ENCODE measurements at places on chromosomes 13 and 19.

GRCh38 chr13:51814825-51815650 is 11.1 kb upstream of the DHRS12 start:
- peak; percentile 82 for DNase-seq

DNA sequence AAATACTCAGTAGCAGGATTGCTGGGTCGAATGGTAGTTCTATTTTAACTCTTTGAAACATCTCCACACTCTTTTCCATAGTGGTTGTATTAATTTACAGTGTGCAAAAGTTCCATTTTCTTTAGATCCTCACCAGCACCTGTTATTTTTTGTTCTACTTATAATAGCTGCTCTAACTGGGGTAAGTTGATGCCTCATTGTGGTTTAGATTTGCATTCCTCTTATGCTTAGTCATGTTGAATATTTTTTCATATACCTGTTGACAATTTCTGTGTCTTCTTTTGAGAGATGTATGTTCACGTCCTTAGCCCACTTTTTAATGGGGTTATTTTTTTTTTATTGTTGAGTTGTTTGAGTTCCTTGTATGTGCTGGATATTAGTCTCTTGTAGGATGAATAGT is 144.6 kb downstream of the NBEA start:
- DNase-seq: no peak

DNA sequence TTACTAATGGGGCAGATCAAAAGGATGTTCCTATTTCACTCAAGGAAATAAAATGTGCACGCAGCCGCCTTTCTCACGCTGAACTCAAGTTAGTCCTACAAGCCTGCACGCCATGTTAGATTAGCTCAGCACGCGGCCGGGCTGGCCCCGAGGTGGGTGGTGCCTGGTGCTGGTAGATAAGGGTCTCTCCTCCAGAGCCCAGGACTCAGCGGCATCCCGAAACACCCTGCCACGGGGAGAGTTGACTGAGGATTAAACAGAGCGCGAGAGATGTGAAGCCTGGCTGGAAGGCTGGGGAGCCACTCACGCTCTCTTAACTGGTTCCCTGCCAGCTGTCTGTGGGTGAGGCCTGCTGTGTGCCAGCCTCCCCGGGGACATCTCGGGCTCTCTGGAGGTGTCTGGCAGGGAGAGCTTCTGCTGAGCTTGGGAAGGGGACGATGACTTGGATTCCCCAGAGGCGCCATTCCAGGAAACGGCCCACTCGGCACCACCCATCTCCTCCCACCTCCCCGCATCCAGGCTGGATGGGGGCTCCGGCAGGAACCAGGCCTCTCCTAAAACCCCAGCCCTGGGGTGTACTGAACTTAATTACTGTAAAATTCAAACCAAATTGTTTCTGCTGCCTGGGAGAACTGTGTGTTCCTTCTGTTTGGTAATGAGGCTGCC is 122.2 kb downstream of the KDM4B start:
- peak; percentile 46 for DNase-seq

DNA sequence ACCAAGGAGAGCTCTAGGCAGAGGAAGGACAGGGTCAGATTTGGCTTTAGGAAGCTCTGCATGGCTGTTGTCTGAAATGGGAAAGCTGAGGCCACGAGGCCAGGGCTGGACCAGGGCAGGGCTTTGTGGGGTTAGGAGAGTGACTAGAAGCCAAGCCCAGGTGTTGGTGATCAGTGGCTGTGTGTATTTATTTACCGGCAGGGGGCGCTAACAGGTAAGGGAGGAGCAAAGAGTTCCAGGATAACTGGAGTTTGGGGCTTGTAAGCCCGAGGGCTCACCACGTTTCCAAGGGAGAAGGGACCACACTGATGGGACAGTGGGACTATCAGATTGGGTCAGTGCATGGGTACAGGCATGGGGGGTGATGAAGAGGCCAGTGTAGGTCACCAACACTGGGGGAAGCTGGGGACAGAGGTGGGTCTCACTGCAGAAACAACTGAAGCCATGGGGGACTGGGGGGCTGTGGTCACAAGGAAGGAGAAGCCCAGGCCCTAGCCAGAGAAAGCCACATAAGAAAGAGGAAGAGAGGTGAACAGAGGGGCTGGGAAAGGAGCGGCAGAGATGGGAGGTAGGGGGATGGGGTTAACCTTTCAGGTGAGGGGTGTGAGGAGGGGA is 3.9 kb downstream of the TMEM147 start:
- peak; percentile 92 for DNase-seq

GRCh38 chr19:29328586-29328985 is 115.6 kb upstream of the UQCRFS1 start:
- no peak for DNase-seq

Data from adipocyte (in vitro differentiated cells).